Breast epithelium (tissue), 4 donors: ENCODE measurements at places on chromosomes 12 and 14. TPM values are rescaled to one million over a fixed set of nuclear protein-coding genes. Genes with fewer than 3 reads are reported as not detected.

- H3K27me3 ChIP-seq: no peaks in the 10 kb centered on the region
- peak overlapping the region; percentile 78 for H3K4me3 ChIP-seq
- H3K36me3 ChIP-seq: no peaks in the 10 kb centered on the region
- peak overlapping the region; percentile 98 for H3K27ac ChIP-seq
- peaks cover 22% of the 10 kb centered on the region for H3K4me1 ChIP-seq
Observed at GRCh38 chr12:6962285-6963015, 8.0 kb downstream of the PHB2 start.

The TCTN2 gene
- total RNA-seq: 11.5 TPM

The LTB4R2 gene
- total RNA-seq: 8.5 TPM

The CISTR gene
- total RNA-seq: not detected

The KCNA5 gene
- 0.66 TPM for total RNA-seq
